ENCODE measurements at places on chromosomes 2 and 18.

- DNase-seq, result no peak
These were observed 60.9 kb downstream of the CPS1 start for GRCh38 chr2:210617318-210617717.

DNA sequence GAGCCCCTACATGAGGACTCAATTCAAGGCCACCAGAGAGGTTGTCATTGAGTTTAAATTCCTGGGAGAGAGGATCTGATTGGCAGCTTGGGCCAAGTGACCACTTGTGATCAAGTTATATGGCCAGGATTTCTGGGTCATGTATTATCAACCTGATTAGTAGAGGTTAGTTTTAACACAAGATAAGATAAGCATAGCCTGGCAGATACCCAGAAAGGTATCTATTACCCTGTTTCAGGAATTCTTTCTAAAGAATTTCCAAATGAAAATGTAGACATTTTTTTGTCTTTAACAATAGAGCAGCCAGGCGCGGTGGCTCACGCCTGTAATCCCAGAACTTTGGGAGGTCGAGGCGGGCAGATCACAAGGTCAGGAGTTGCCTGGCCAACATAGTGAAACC is 50.5 kb downstream of the BABAM2 start:
- DNase-seq, result no peak

DNA sequence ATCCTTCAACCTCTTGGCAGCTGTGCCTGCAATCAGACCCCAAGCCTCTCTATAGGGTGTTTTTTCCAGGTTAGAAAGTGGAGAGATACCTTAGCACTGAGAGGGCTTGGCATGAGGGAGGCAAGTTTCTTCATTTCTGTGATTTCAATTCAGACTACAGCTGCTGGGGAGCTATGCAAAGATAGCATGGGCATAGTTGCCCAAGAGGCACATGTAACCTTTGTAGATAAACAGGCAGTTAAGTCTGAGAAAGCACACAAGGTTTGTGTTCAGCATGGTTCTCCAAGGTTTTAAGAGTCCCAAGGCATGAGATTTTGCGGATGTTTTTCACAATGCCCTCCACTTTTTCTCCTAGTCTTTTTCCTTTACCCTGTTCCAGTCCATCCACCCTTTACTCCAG is 385.0 kb upstream of the ETAA1 start:
- no peak for DNase-seq

- DNase-seq, result no peak
These were observed 134.7 kb upstream of the MGAT5 start for GRCh38 chr2:134119117-134119712.

GRCh38 chr2:212146416-212146815 is 392.2 kb downstream of the ERBB4 start:
- DNase-seq, result no peak

GRCh38 chr2:122519366-122519765 is 763.9 kb downstream of the TSN start:
- DNase-seq, result no peak

DNA sequence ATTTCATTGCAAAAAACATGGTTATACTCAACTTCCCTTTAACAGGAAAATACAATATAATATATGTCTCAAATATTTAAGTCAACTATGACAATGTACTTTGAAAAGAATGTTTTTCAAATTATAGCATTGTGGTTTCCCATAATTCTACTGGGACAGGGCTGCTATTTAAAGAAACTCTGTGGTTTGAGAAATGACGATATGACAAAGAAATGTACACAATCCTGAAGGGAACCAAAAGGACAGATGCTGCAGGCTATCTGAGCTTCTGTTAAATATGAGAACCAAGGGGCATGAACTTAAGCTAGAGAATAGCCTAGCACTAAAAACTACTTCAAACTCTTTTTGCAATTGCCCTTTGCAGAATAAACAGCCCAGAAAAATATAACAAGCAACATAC is 415.9 kb downstream of the GRB14 start:
- peak; percentile 5 for DNase-seq

DNA sequence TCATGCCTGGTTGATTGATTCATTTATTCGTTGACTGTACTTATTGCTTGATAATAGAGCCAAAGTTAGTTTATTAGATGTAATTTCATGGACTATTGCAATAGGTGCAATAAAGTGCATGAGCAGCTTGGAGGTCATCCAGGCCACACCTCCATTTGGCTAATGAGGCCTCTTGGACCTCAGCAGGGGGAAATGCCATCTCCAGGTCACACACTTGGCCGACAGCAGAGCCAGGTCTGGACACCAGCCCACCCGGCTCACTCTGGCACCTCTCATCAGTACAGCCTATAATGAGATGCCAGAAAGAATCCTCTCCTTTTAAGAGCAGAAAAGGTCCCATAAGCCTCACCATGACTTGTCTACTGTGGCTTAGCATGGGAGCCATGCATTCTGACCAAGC is 71.2 kb upstream of the AFF3 start:
- no peak for DNase-seq
